Cerebellum (tissue), 4 donors: ENCODE measurements at places on chromosomes 1 and 21. TPM values are rescaled to one million over a fixed set of nuclear protein-coding genes. Genes with fewer than 3 reads are reported as not detected.

Gene YRDC
- 6.4 TPM for total RNA-seq

Gene ITSN1
- total RNA-seq: 83.7 TPM

Gene NFASC
- total RNA-seq: 61.4 TPM

DNA sequence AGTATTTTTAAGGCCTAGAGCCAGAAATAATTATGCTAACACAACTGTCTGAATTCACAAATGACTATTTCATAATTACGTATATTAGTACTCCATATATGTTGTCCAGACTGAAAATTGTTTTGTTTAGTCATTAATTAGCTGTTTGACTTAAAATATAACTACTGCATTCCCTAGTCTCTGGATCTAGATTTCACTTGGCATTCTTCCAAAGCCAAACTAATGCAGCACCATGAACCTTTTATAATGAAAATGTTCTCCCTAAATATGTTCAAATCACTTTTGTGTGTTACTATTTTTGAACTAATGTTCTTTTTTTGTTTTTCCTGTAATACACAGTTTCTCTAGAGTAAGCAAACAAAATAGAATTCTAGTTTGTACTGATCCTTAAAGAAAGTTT, 46.1 kb downstream of the CAMTA1 start:
- no peak for DNase-seq

GRCh38 chr1:201090541-201090940, 21.7 kb downstream of the CACNA1S start:
- no peak for DNase-seq

DNA sequence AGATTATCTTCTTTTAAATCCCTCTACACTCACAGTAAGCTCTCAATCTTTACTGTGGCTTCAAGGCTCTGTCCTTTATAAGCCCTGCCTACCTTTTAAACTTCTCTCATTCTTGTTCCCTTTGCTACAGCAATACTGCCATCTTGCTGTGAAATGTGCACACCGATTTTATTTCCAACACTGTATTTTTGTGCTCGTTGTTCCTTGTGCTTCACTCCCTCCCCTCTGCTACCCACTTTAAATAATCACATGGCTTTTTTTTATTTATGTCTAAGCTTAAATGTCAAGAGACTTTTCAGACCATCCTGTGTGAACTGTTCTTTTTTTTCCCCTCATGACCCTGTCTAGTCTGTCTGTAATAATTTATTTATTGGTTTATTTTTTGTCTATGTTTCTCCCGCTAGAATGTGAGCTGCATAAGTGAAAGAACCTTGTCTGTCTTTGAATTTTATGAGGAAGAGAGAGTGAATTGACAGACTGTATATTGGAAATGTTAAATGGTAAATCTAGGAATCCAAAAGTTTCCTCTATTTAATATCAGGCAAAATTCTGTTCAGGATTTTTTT, 45.7 kb downstream of the ABCD3 start:
- no peak for DNase-seq

DNA sequence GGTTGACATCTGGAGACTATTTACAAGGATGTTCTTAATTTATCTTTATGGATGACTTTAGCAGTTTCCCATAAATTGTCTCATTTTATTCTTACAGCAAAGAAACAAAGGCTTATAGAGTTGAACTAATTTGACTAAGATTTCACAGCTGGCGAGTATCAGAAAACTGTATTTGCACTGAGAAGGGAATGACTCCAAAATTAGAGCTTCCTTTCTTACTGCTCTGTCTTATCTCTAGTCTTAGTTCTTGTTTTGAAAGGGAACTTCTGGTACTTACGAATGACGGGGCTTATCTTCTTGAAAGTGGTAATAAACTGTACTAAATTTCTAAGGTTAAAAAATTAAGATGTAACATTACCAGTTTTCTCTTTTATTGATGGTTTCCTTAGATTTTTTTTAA, 13.6 kb downstream of the CNST start:
- DNase-seq: no peak

DNA sequence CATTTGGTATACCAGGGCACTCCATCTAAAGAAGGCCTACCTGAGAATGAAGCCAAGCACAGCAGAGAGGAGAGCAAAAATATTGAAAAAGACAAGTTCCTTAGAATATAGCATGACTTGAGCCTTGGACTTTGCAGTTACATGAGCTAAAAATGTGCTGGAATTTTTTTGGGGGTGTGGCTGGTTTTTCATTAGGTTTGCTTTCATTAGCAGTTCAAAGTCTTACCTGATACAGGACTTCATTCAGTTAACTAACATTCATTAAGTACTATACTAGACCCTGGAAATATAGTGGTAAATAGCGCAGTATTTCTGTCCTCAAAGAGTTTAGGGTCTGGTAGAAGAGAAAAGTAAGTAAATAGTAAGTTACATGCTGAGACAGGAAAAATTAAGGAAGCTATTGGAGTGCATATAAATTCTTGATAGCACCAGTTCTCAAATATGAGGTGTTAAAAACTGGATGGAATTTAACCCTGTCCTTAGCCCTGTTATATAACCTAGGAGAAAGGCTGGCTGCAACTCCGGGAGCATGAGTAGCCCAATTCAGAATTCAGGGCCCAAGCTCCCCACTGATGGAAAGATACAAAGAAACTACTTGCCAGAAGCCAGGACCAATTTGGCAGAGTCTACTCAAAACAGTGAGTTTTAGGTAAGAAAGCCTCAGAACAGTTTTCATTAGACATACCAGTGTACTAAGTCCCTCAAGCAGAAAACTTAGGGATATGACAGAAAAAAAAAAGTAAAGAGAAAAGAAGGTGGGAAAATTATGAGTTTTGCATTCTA, 3.1 kb upstream of the DOCK7 start:
- DNase-seq: no peak

DNA sequence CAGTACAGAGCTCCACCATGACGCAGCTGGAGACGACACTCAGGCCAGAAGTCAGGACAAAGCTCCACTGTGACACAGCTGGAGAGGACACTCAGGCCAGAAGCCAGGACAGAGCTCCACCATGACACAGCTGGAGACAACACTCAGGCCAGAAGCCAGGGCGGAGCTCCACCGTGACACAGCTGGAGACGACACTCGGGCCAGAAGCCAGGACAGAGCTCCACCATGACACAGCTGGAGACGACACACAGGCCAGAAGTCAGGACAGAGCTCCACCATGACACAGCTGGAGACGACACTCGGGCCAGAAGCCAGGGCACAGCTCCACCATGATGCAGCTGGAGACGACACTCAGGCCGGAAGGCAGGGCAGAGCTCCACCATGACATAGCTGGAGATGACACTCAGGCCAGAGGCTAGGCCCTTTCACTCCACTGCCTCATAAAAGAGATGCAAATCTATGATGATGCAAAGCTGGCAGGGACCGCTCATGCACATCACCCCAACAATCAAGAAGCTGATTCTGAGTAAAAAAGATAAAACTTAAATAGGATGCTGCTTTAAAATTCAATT, 13.6 kb upstream of the OR2B11 start:
- no peak for DNase-seq

DNA sequence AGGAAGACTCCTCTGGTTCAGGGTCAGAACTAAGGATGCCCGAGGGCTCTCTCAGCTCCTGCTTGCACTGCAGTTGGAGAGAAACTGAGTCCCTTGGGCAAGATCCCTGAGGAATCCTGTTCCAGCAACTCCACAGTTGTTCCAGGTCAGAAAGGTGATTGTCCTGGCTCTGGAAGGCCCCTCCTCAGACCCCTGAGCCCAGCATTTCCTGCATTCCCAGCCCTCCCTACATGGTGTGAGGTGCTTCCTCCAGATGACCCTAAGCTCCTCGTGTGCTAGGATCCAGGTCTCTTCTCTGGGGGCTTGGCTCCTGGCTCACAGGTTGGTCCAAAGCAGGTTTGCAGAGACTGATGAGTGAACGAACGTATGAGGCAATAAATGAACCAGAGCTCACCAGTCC, 11.5 kb downstream of the LDLRAD1 start:
- no peak for DNase-seq

- no peak for DNase-seq
Observed at GRCh38 chr1:232422898-232423297, 207.0 kb downstream of the SIPA1L2 start.
